ENCODE measurements at places on chromosomes 5 and 9.

DNA sequence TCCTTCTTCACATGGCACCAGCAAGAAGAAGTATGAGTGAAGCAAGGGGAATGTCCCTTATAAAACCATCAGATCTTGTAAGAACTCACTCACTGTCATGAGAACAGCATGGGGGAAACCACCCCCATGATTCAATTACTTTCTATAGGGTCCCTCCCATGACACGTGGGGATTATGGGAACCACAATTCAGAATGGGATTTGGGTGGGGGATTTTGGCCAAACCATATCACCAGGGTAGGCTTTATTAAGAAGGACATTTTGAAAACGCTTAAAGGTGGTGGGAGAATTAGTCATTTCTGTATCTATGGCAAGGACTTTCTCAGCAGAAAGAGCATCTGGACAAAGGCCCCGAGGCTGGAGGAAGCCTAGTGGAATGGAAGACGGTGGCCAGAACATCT is 100.2 kb upstream of the ADAMTS16 start:
- DNase-seq: no peak

DNA sequence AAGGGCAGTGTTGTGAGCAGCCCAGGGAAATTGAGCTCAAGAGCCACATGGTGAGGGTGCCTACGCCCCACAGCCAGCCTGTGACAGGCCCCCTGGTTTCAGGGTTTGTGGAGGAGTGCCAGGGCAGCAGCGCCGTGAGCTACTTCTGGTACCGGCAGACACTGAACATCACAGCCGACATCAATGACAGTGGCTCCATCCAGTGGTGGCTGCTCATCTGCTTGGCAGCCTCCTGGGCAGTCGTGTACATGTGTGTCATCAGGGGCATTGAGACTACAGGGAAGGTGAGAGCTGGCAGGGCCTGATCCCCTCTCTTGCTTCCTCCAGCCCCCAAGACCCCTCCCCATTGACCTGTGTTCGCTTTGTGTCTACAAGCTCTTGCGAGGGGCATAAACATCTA is 10.2 kb downstream of the SLC6A18 start:
- no peak for DNase-seq

GRCh38 chr5:125393221-125393815 is 646.9 kb upstream of the ZNF608 start:
- DNase-seq: no peak

DNA sequence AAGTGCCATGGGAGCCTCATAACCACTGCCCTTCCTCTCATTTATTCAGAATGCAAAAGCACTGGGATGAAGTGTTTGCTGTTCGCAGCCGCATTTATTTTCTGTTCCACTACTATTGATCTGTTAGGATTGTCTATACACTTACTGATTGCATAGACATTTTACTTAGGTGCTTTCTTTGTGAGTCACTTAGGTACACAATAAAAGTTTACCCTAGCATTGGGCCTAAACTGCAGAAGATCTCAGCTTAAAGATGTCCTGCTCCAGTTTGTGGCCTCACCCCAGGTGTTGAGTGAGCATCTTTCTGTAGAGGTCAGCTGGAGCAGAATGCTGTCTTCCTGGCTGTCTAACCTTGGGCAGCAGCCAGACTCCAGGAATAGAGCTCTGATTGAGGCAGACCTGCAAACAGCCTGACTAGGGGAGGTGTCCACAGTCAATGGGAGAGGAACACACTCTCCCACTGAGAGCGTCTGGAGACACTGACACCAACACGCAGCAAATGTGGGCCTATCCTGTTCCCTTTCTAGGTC is 54.0 kb downstream of the GPR21 start:
- no peak for DNase-seq

GRCh38 chr9:89171693-89172092 is 6.9 kb downstream of the SHC3 start:
- DNase-seq: no peak

DNA sequence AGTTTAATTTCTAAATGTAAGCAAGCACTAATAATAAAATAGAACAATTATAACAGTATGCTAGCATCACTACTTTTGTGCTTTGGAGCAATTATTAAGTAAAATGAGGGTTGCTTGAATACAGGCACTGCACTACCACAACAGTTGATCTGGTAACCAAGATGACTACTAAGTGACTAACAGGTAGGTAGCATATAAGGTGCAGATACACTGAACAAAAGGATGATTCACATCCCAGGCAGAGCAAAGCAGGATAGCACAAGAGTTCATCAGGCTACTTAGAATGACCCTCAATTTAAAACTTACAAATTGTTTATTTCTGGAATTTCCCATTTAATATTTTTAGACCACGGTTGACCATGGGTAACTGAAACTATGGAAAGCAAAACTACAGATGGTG is 48.0 kb upstream of the RGS7BP start:
- DNase-seq: no peak

- no peak for DNase-seq
Measured at GRCh38 chr9:88871669-88872068, 119.6 kb upstream of the S1PR3 start.

DNA sequence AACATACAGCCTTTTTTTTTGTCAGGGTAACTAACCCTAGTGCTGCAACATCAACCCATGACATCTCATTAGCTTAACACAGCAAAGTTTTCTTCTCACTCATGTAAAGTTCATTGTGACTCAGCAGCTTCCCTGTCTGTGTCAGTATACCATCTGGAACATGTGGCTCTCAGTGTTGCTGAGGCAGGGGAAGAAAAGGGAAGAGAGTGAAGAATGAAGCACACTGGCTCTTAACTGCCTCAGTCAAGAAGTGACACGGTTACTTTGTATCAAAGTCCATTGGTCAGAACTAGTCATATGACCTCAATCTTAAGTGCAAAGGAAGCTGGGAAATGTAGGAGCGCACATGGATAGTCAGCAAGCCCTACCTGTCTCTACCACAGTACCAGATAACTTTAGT is 185.0 kb upstream of the ELL2 start:
- no peak for DNase-seq

- DNase-seq: no peak
Measured at GRCh38 chr5:54705994-54706653, 188.6 kb downstream of the SNX18 start.

DNA sequence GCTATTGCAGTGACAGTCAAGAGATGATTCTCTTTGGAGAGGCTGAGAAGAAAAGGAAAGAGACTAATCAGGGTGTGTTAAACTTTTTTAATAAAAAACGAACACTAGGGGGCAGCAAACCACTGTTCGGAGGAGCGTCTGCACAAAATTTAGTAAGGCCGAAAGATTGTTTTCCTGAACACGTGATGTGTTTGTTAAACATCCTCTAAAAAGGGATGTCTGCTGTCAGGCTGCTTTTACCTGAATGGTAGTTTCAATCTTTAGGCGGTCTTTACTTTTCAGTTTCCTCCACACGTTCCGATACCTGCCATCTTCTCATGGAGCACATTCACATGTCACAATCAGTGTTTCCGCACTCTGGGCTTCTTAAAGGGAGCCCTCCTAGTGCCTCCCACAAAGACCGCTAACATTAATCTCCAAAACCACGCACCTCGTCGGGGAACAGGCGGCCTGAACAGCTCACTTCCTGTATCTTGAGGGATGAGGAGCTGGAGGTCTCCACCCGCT is 125.2 kb downstream of the GPBP1 start:
- peak; percentile 29 for DNase-seq

DNA sequence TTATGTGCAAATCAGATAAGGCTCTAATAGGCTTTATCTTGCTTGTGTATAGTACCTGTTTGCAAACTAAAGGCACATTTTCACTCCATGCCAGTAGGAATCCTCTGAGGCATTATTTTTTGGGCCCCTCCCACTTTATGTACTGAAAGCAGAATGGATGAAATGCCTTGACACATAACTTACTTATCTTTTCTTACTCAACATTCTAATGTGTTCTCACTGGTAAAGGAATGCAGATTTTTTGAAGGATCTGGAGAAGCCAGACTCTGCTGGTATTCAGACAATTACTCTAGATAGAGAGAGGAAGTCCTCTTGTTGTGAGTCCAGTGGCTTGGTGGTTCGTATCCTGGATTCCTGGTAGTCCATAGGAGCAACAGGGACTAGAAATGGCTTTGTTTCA is 336.7 kb downstream of the CCDC171 start:
- DNase-seq: no peak

DNA sequence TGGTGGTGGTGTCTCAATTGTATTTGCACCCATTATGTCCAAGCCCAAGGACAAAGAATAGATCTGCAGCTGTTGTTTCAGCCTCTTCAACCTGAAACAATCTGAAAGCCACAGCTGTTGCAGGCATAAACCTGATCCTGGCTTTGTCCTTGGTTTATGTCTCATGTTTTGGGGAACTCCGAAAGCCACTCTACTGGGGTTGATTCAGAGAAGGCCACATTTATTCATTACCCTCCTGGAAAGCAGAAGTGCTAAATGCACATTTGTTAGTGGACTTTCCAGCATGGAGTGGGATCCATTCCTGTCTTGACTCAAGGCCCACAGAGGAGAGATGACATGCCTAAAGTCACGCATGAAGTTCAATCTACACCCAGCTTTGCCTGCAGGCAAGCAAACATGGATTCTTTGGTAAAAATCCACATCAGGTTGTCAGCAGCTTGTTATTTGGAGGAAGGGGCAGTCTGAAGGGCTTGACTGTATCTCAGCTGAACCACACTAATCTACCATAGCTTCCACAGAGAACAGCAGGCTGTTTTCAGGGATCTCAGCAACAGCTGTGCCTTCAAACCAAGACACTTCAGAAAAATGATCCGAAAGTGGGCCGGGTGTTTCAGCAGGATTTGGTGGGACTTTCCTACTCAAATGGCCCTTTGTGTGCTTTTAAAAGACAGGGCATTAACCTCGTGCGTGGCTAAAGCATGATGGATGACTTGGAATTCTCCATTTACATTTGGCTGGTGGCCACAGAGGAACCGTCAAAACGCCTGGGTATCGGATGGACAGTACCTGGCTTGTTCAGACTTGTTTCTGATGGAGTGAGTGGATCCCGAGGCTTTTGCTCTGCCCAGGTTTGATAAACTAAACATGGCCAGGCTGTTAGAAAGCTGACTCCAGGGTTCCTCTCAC is 36.2 kb upstream of the ADAM19 start:
- DNase-seq: no peak

DNA sequence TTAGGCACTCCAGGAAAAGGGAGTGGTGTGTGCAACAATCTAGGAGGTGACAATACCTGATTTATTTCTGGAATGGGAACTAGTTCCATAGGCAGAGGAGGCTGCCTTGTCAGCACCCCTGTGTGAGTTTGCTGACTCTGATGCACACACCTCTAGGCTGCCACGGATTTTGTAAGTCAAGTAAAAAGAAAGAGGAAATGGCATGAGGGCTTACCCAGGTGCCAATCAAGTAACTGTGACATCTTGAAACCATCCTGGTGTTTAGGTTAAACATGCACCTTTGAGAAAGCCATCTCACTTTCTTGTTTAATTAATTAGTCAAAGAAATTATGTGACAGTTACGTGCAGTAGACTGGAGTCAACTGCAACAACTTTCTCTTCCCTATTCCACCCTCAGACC is 32.3 kb upstream of the FAM81B start:
- DNase-seq: no peak

DNA sequence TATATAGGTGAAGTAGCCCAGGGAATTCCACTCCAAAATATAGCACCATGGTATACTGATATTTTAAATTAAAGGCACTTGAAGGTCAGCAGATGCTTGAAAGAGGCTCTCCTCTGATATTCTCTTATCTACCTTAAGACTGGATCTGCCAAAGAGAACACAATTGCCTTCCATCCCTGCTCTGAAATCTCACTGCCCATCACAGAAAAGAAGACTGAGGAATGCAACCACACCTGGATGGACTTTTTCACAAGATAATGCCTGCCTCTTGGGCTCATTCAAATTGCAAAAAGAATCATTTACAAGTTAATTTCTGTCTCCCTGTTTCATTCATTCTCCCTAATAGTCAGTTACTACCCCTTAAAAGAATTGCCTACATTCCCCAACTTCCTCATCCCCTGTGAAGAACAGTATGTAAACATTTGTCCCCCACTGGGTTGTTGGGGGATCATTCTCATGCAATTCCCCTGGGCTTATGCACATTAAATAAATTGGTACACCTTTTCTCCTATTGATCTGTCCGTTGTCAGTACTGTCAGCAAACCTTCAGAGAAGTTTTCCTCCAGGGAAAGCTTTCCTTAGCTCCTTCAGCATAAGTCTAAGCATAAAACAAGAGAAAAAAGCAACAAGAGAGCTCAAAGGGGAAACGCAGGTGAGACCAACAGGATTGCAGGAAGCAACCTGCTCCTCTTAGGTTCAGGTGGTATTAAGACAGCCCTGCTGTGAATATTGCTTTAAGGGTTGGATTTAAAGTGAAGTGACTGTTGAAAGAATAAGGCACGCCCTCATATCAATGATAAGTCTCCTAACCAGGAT is 171.4 kb upstream of the SLC30A5 start:
- DNase-seq: no peak

- DNase-seq: no peak
Measured at GRCh38 chr5:67674159-67674655, 477.6 kb upstream of the CD180 start.

DNA sequence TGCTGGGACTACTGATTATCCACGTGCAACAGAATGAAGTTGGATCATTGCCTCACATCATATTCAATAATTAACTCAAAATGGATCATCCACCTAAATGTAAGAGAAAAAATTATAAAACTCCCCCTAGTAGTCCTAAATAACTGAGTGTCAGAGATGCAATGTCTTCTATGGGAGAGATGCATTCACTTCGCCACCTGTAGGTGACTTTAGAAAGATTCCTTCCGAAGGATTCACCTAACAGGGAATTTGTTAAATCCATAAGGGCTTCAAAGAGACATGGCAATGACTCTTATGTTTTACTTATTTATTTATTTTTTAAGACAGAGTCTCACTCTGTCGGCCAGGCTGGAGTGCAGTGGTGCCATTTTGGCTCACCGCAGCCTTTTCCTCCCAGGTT is 526.0 kb downstream of the MTRR start:
- DNase-seq: no peak

DNA sequence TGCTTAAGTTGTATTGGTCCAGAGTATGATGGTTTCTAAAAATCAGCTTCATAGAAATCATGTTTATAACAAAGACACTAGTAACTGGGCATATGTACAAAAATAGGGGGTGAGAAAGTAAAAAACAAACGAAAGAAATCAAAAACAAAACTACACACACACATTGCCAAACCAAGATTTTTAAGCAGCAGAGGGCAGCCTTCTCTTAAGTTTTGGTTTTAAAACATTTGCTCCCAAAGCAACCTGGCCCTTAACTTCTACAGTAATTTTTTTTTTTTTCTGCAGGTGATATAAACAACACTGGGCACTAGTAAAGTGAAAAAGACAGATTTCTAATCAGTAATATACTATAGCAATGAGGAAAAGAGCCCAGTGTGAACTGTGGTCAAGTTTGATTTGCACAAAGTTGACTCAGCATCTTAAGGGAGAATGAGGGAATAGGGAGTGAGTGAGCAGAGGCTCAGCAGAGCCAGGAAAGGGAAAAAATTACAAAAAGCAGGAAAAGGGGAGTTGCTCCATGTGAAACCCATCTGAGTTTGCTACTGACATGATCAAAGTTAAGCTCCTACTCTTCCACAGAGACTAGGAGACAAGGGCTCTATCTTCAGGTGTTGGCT is 13.4 kb upstream of the GAPT start:
- DNase-seq: no peak

- no peak for DNase-seq
Measured at GRCh38 chr9:4787876-4788275, 4.9 kb upstream of the RCL1 start.
